ENCODE measurements at places on chromosomes 2 and 18.

DNA sequence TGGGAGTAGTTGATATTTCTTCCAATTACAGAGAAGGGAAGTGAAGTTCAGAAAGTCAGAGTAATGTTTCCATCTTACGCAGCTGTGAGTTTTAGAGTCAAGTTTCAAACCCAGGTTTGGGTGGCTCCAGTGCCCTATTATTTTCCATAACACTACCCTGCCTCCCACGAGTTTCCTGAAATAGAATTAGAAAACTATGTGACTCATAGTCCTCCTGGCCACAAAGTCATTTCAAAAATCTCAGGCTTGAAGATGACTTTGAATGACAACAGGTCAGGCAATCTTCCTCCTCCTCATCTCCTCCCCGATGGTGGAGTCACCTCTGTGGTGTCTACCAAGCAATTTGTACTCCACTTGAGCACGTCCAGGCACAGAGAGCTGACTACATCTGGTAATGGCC is 212.3 kb upstream of the TRIB2 start:
- no peak for DNase-seq

GRCh38 chr2:237774811-237775553 is 23.6 kb upstream of the RBM44 start:
- no peak for DNase-seq

DNA sequence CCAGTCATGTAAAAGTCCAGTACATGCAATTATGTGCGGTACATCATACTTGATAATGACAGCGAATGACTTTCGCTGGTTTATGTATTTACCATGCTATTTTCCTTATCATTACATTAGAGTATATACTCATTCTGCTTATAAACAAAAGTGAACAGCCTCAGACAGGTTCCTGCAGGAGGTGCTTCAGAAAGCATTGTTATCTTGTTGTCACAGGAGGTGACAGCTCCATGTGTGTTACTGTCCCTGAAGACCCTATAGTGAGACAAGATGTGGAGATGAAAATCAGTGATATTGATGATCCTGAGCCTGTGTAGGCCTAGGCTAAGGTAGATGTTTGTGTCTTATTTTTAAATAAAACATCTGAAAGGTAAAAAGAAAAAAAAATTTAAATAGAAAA is 15.3 kb upstream of the MPPE1 start:
- DNase-seq, result no peak

DNA sequence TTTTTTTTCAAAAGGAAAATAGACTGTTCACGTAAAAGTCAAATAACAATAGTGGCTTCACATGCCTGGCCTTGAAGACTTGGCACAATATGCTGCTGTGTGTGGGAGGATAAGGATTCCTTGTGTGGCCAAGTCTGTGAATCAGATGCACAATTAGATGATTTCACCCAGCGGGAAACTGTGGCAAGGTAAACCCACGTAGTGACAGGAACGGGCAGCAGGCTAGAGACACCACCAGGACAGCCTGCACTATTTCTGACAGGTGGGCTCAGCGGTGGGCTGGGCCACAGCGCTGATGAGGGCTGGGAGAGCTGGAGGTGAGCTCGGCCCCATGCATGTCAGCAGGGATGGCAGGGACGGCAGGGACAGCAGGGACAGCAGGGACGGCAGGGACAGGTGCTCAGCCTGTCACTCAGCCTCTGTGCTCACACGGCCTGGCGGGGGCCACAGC is 21.6 kb downstream of the SNORC start:
- no peak for DNase-seq

- no peak for DNase-seq
These were observed 490.4 kb upstream of the SPRED2 start for GRCh38 chr2:65922794-65923193.

DNA sequence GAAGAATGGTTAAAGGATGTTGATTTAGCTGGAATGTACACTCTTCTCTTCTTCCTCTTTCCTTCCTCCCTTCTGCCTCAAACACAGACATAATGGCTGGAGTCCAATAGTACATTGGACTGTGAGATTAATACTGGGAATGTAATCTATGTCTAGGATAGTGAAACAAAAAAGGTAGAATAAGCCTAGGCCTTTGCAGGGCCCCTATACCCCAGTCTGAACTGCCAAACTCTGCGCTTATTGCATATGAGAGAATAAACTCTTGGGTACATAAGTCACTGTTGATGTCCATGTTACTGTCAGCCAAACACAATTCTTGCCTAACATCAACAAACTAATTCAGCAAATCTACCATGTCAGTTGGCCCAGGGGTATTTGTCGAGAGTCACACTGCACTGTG is 29.7 kb upstream of the CCDC150 start:
- no peak for DNase-seq

DNA sequence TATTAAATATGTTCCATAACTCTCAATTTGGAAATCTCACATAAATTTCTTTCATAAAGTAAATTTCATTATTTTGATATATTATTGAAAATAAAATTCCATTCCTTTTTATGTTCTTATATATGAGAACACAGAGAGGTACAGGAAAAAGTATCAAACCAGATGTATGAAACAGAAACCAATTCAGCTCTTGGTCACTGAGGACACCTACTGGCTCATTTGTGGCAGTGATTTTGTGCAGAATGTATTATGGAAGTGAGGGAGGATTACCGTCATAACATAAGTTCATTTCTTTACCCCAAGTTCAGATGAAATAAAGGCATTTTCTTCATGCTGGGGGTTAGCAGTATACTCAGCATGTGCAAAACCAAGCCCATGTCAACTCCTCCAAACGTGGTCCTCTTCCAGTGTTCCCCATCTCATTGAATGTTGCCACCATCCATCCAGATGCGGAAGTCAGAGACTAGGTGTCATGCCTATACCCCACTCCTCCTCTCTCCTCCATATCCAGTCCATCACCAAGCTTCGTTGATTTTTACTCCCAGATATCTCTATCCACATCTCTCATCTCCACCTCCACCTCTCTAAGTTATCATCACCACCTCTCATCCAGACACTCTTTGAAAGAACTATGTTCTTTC is 41.7 kb upstream of the MALL start:
- DNase-seq, result no peak

DNA sequence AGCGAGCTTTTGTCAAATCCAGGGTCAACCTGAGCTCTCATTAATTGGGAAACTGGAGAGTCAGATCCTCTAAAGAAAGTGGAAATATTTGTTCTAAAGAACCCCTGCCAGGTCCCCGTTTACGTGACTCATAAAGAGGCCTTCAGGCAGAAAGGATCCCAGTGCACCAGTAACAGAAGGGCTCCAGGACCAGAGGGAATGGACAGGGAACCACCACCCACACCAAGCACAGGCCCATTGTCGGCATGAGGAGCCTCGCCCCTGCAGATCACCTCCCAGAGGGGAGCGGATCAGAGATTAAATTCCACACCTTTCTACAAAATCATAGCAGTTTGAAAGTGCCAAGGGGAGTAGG is 16.4 kb upstream of the C1QL2 start:
- DNase-seq, result no peak

- no peak for DNase-seq
These were observed 37.8 kb upstream of the RTTN start for GRCh38 chr18:70243131-70243929.

DNA sequence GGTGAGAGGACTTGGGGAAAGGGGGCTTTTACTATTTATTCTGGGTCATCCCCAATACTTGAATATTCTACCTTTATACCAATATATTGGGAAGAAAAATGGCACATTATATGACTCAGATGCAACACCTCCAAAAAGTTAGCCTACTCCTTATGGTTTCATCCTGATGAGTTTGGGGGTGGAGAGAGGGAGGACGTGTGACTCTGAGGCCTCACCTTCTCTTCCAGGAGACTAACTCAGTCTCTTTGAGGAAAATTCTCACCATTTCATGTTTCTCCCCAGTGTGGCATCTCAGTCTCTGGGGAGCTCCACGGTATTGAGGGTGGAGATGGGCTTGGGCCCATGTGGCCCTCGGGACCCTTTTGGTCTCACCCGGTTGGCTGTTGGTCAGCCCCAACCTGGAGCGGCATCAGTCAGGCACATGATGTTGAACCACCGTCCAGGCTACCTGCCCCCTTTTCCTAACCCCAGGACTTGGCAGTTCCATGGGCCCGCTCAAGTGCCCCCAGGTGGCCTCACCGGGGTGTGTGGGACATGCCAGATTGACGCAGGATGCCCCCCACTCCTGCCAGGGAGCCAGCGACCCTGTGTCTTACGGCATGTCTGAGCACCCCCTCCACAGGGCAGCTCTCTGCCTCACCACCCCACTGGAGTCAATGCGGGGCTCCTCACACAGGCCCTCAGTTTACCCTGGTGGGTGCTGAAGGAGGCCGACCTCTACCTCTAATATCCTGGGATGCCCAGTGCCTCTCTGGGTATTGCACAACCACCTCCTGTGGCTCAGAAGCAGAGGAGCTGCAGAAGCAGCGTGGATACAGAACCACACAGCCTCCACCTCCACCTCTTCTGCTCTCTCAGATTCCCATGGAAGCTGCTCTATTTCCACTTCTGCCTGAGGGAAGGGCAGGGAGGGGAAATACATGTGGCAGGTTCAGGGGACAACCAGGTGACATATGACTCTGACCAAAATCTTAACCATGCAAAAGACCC is 297.4 kb downstream of the EIPR1 start:
- no peak for DNase-seq

DNA sequence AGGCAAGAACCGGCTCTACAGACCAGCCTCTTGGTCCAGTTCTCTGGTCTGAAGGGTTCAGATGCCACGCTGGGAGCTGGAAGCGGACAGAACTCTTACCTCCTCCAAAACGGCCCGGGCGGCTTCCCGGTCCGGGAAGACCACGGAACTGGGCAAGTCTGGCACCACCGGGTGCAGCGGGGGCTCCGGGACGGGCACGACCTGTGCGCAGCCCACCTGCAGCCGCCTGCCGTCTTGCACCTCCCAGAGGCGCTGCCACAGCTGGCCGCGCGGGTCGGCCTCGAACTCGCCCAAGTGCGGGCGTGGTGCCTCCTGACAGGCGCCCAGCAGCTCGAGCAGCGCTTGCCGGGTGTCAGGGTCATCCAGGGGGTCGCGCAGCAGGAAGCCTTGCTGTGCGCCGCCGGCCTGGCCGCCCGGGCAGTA is 773 bp downstream of the CMPK2 start:
- DNase-seq, result no peak

DNA sequence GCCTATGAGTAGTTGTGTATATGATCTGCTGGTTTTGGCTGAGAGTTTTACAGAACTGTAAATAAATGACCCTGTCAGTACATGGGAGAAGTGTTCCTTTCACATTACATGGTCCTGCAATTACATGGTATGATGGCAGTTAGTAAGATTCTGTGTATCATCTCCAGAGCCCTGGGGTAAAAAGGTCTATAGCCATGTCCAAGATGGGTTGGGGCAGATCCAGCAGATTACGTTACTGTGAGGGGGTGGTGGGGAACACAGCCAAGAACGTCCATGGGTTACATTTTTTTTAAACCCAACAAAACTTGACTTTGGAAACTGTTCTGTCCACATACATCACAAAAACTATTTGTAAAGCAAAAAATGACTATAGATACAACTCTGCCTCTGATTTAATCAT is 64.2 kb upstream of the LMAN1 start:
- no peak for DNase-seq

DNA sequence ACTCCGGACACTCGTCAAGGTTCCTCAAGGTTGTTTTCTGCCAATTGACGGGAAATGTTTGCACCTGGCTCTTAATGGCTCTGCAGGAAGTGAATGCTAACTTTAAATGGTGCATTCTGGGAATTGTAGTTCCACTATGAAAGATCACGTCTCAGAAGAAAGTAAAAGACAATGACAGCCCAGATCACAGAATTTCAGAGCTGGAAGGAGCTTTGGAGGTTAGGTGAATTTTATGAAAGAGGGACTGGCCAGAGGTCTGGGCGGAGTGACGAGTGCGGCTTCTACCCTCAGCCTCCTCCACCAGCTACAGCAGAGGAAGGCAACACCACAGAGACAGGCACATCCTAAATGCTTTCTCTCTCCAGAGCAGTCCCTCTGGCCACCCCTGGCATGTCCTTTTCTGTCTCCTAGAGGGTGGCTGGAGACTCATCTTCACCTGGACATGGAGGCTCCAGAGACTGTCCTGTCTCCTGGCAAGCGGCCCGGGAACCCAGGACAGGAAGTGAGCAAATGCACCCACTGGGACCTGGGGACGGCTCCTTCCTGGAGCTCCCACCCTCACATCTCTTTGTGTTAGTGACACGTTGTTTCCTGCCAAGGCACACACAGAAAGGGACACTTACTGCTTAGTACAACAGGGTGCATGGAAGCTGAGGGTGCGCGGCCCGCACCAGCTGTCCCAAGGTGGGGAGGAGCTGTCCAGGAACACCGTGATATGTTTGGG is 19.4 kb downstream of the THAP4 start:
- DNase-seq, result no peak

DNA sequence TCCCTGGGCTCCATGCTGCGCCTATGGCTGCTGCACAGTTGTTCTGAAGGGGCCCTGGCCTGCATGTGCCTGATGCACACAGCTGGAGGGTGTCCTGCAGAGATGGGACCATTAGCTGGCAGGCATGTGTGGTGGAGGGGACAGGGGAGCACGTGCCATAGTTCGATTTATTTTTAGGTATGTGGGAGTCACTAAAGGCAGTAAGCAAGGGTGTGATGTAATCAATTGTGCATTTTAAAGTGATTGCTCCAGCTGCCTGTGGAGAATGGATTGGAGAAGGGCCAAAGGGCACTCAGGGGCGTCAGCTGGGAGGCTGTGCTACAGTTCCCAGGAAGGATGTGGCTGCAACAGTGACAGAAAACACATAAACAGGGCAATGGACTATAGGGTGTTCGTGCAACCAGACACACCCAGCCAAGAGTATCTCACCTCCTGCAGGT is 205.1 kb downstream of the ARL4C start:
- no peak for DNase-seq

- no peak for DNase-seq
These were observed 38.5 kb downstream of the ASAP2 start for GRCh38 chr2:9244985-9245544.

GRCh38 chr2:236731767-236732580 is 162.3 kb downstream of the ACKR3 start:
- no peak for DNase-seq

DNA sequence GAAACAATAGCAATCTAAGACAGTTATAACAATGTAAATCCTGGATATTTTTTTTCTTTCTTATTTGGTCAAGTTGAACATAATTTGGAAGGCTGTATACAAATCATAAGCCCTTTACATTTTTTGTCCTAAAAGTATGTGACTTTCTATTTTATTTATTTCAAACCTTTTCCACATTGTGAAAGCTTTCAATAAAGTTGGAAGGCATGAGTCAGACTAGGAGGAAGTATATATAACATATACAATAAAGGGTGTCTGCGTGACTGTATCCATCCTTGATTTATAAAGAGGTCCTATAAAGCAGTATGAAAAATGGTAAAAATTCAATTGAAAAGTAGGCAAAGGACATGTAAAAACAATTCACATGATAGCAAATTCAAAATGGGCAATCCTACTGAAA is 44.4 kb downstream of the CRACDL start:
- no peak for DNase-seq

GRCh38 chr2:233228376-233228775 is 23.1 kb upstream of the ATG16L1 start:
- no peak for DNase-seq

GRCh38 chr2:221943076-221943810 is 355.6 kb downstream of the PAX3 start:
- no peak for DNase-seq

Measured in stimulated activated CD8-positive, alpha-beta memory T cell treated with anti-CD3 and anti-CD28 coated beads, Interleukin-15, amount 100 ng/mL, for 1 hour (primary cell).